SIG-M5 (cell line): ENCODE measurements at places on chromosomes 4 and X.

GRCh38 chr4:101186567-101187184 lies 160.7 kb downstream of the PPP3CA start:
- DNase-seq, result no peak

- no peak for DNase-seq
Measured at GRCh38 chrX:40508560-40508959, 72.2 kb upstream of the ATP6AP2 start.

GRCh38 chr4:141797966-141798365 lies 161.6 kb downstream of the IL15 start:
- DNase-seq, result no peak

- no peak for DNase-seq
Measured at GRCh38 chr4:188032583-188032982, 37.0 kb downstream of the ZFP42 start.

DNA sequence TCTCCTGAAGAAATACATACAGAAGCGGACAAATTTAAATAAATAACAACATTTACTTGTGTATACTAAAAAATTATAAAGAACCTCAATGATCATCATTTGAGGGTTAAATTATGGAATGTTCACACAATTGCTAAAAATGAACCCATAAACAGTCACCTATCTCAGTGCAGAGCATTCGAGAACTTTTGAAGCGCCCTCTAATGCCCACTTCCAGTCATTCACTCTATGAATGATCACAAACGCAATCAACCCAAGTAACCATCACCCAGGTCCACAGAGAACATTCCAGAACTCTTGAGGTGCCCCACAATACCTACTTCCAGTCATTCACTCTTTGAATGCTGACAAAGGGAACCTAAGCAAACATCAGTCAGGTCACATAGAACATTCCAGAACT lies 103.5 kb upstream of the PLAC1 start:
- DNase-seq, result no peak

DNA sequence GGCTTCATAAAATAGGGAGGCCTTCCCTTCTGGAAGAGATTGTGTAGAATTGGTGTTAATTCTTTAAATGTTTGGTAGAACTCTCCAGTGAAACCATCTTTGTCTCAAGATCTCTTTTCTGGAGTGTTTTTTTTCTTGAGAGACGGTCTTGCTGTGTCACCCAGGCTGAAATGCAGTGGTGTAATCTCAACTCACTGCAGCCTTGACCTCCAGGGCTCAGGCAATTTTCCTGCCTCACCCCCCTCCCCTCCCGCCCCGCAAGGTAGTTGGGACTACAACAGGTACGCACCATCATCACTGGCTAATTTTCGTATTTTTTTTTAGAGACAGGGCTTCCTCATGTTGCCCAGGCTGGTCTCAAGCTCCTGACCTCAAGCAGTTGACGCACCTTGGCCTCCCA lies 12.1 kb downstream of the SMS start:
- DNase-seq, result no peak

- DNase-seq, result no peak
Measured at GRCh38 chrX:149036086-149036485, 469.0 kb downstream of the IDS start.

GRCh38 chr4:163157157-163157556 lies 9.5 kb downstream of the NAF1 start:
- DNase-seq, result no peak

GRCh38 chrX:136061286-136061685 lies 76.1 kb downstream of the SLC9A6 start:
- no peak for DNase-seq

- no peak for DNase-seq
Measured at GRCh38 chr4:153555730-153556434, 89.7 kb downstream of the TMEM131L start.

DNA sequence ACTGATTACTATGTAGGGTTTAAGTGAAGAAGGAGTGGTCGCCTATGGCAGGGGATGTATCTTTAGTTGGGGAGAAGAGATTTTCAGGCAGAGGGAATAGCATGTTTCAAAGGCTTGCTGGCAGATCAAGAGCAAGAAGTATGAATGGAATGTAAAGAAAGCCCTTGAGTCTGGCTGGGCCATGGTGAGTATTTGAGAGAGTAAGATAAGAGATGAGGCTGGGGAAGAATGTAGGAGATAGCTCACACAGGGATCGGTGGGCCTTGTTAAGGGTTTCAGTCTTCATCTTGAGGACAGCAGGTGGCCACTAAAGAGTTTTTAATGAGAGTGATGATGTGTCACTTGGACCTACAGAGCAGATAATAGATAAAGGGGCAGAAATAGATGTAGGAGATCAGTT lies 319.1 kb upstream of the RPS6KA3 start:
- DNase-seq, result no peak

- no peak for DNase-seq
Measured at GRCh38 chr4:84167564-84167963, 331.5 kb downstream of the NKX6-1 start.

DNA sequence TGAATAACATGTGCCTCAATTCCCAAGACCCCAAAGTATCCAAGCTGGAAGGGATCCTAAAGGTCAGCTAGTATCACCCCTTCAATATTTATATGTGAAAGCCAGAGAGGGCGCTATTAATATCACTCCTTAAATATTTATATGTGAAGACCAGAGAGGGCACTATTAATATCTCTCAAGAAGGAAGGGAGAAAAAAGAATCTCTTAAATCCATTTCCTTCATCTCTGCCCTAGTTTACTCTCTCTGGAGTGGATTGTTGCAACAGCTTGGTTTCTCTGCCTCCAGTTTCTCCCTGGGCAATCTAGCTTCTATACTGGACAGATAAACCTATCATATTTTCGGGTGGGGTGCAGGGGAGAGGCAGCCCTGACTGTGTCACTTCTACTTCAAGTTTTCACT lies 31.6 kb upstream of the MSN start:
- no peak for DNase-seq

- no peak for DNase-seq
Measured at GRCh38 chr4:653831-654502, 20.1 kb downstream of the ATP5ME start.

DNA sequence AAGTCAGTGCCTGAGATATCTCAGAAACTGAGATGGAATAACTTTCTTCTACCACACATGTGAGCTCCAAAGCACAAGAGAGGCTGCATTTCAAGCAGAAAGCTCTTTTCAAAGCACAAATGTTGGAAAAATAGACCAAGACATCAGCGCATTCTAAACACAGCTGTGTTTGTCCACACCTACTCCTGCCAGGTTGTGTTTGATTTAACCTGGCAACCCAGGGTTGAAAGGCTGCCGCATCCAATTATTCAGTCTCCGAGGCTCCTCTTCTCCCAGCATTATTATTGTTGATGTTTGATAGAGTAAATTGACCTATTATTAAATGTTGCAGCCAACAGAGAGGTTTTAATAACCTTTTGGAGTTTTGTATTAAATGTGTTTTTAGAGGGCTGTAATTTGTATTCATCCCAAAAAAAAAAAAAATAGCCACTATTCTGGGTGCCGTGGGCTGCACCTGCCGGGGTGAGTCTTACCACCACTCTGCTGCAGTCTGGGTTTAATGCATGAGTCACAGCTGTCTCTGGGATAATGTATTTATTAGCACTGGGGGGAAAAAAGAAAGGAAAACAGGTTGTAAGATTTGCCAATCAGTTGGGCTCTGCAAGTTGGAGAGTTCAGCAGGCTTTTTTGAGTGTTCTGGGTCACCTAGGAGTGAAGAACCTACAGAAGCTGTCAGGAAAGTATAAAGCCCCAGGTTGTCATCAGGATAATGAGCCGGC lies 105.2 kb upstream of the NOCT start:
- DNase-seq, result no peak

DNA sequence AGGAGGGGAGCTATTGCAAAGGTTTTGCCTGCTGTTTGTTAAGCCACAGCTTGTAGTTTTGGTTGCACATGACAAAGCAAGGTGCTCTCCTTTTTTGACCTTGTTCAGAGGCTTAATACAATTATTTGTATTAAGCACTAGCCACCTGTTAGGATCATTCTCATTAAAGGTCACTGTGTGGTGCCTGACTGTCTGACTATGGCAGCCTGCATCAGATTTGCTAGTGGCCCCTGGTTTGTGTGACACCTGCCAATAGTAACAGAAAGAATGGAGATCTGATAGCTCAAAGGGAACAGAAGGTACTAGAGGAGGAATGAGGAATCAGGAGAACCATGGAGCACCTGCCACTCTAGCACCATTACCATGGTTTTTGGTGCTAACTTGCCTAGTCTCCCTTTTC lies 102.5 kb downstream of the POLA1 start:
- no peak for DNase-seq

- no peak for DNase-seq
Measured at GRCh38 chr4:27412613-27413012, 552.0 kb downstream of the STIM2 start.

DNA sequence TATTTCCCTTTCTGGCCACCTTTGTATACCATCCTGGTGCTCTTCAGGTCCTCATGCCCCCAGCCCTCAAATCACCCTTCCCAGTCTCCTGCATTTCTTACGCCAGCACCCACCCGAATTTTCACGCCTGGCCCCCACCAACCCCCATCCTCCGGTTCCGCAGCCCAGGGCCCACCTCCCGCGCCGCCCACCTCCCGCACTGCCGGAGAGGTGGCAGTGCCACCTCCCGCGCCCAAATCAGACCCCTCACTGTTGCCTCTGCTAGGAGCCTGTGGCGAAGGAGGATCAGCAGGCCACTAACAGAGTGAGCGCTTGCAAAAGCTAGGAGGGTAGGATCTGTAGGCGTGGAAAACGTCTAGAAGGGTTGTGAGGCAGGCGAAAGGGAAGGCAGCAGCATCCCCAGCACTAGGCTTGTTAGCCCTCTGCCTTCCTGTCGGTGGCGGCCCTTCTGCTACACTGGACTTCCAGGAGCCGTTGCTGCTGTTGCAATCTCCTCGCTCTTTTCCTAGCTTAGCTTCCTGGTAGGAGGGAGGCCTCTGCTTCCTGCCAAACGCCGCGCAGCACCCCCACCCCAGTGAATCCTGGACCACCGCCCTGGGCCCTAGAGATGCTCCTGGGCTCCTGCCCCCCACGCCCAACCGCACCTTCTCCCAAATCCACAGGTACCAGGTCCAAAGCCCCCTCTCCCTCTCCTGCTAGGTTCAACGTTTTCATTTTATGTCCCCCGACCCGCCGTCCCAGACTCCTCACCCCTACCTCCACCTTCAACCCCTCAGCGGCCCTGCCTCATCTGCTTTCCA lies 51.0 kb downstream of the SPIN2B start:
- no peak for DNase-seq

DNA sequence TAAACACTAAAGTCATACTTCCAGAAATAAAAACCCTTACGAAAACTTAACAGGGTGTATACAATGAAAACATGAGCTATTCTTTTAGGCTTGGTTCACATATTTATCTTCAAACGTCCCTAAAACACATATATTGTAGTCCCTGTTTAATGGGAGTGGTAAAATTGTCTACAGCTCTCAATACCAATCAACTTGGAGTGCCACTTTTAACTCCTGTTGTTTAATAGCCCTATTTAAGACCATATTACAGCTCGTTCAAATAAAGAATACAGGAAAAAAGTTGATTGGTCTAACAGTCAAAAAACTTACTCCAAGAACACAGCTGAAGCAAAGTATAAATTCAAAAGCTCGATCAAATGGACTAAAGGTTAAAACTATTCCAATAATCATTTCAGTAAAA lies 3.9 kb downstream of the UBE2D3 start:
- DNase-seq, result no peak

DNA sequence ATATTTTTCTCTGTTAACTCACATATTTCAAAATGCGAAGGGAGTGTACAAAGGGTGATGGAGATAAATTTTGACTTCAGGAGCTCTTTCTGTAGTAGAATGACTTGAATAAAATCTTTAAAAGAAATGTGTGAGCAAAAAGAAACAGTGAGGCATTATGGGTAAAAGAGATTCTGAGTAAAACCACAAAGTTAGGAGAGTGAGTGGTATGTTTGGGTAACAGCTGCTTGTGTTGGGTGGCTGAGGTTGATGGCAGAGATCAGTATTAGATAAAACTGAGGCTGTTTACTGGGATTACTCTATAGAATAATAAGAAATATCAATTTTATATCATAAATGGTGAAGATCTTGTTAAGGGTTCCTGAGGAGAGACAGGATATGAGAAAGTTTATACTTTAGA lies 434.2 kb upstream of the AMOT start:
- DNase-seq, result no peak

DNA sequence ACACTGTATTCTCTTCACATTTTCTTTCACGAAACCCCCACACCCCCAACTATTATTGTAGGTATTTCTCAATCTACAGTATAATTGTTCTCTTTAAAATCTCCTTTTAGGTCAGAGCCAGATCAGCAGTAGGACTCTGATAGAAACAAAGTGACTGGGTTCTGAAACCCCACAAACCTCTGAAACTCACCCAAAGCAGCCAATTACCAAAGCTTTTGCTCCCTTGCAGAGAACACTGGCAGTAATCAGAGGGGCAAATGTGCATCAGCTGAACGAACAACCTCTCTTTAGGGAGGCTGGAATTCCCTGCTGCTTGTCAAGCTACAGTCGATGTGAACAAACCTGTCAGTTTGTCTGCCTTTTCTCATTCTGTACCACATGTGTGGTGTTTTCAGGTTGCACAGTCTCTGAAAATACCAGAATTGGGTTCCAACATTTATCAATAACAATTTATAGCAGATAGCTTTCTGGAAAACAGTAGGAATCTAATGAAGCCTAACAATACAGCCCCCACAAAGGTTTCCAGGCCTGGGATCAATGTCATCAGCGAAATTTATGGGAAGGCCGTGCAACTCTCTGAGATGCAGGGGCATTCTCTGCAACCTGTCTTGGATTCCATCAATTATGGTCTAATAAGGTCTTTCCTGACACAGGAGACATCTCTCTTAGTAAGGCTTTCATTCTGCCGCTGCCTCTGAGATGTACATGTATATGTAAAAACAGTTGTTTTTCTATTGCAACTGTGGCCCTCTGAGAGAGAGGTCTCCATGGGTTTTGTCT lies 395.9 kb downstream of the GPAT3 start:
- DNase-seq, result no peak

DNA sequence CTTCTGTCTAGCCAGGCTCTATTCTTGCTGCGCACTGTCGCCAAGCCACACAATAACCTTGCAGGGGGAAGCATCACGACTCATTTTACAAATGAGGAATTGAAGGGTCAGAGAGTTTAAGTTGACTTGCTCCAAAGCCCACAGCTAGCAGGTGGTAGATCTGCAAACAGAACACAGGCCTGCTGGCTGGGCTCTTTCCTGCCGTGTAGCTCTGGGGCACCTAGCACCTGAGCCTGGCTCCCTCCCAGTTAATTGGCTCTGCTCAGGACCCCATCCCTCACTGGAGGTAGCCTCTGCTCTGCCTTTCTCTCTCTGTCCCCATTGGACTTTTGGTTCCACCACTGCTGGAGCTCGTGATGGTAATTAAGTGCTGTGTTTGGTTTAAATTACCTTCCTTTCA lies 98.5 kb downstream of the NSUN7 start:
- no peak for DNase-seq

DNA sequence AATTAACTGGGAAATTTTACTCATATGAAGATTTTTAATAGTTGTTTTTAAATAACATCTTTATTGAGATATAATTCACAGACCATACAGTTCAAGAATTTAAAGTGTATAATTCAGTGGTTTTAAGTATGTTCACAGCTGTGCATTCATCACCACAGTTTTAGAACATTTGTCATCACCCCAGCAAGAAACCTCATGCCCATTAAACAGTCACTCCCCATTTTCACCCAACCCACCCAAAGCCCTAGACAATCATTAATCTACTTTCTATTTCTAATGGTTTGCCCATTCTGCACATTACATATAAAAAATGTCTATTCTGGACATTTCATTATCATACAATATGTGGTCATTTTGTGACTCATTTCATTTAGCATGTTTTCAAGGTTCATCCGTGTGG lies 2.8 kb downstream of the UPRT start:
- DNase-seq, result no peak

- no peak for DNase-seq
Measured at GRCh38 chr4:105426187-105426897, 47.5 kb downstream of the PPA2 start.

GRCh38 chr4:175951794-175952193 lies 113.8 kb upstream of the WDR17 start:
- no peak for DNase-seq
